ENCODE measurements at places on chromosomes 5 and 9. TPM values are rescaled to one million over a fixed set of nuclear protein-coding genes. Genes with fewer than 3 reads are reported as not detected.

The FOXB2 gene
- not detected for total RNA-seq

The FAT2 gene
- total RNA-seq, result not detected

The PCDHB7 gene
- 2.0 TPM for total RNA-seq

The GAPVD1 gene
- total RNA-seq, result 108 TPM

Data from thyroid gland (tissue), 4 donors.